ENCODE measurements at places on chromosomes 11 and 22.

GRCh38 chr11:72821221-72821919 lies 7.2 kb downstream of the ATG16L2 start:
- DNase-seq, result no peak

- peak; percentile 61 for DNase-seq
Measured at GRCh38 chr22:19766511-19767426, 6.2 kb downstream of the TBX1 start.

- peak; percentile 76 for DNase-seq
Measured at GRCh38 chr22:50314455-50315288, 7.2 kb upstream of the PLXNB2 start.

DNA sequence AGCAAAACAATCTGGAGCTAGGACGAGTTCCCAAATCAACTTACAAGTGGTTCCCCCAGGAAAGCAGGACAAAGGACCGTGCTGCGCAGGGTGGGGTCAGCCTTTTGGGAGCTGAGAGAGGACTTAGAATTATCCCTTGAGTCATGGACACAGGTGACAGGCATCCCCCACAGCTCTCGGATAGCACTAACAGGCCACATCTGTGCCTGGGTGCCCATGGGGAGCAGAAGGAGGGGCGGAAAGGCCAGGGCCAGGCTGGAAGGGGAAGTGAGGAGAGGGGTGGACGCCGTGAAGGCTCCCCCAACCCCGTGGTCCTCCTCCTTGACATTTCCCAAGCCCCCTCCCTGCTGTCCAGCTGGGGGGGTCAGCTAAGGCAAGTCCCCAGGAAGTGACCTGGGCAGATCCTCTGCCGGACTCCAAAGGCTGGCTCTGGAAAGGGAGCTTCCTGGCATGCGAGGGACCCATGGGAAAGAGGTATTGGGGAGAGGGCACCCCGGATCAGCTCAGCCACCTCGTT lies 31.6 kb upstream of the A4GALT start:
- no peak for DNase-seq

- no peak for DNase-seq
Measured at GRCh38 chr11:61000426-61000825, 28.9 kb downstream of the CD6 start.

- DNase-seq, result no peak
Measured at GRCh38 chr11:69136471-69136870, 19.3 kb upstream of the SMIM38 start.

DNA sequence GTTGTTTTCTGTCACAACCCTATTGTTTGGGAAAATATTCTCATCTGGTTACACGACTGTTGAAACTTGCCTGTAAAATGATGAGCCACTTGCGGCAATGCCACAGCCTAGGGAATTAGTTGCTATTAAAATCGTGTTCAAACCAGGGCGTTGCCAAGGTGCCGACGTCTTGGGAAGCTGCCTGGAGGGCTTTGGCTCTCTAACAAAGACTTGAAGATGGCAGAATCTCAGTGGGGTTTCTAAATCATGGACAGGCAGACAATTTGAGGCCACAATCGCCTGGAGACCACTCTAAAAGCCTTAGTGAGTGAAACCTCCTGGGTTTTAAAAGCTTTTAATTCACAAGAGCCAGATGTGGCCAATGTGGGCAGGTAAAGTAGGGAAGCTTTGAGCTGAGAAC lies 117.2 kb upstream of the BMAL1 start:
- DNase-seq, result no peak

GRCh38 chr11:33753304-33753967 lies 17.2 kb upstream of the CD59 start:
- DNase-seq, result peak; percentile 48

- no peak for DNase-seq
Measured at GRCh38 chr11:44329472-44330230, 19.7 kb upstream of the ALX4 start.

DNA sequence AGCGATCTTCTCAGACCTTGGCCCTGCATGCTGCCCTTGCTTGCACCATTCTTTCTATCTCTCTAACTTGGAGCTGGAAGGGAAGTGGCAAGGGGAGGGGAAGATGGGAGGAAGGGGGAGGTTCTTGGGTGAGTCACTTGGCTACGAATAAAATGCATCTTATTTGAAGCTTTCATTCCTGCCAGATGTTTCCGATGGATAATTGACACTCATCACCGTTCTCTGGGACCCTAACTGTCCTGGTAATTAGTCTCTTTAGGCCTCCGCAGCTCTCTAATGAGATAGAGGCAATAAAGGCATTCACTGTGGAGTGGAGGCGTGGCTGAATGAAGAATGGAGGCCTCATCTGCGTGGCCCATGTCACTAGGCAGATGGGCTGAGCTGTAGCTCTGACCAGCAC lies 960.1 kb downstream of the NTM start:
- DNase-seq, result no peak

DNA sequence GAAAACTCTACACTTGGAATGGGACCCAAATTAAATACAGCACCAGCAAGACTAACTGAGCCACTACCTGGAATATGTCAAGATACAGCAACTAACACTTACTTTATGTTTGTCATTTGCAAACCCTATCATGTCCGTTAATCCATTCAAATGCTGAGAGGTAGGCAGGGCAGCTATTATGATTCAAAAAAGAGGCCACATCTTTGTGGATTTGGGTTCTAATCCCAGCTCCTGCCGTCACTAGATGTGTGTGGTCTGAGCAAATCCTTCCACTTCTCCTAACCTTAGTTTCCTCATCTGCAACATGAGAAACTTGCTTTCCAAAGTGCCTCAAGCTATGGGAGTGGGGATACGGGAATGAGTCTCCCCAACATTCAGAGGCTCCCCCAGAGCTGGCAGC lies 24.2 kb downstream of the FLI1 start:
- DNase-seq, result no peak

DNA sequence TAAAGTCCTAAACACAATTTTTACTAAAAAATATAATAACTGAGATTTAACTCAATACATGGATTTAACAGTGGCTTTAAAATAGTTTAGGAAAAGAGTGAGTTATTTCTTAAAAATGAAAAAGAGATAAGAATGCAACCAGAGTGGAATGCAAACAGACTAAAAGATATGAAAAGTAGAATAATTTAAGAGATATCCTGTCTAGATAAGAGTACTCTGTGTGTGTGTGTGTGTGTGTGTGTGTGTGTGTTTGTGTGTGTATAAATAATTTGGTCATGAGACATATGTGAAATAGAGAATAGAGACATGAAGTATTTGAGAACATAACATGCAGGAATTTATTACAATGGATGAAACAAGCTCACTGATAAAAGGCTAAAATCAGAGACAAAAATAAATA lies 986.9 kb upstream of the CHORDC1 start:
- DNase-seq, result no peak

- DNase-seq, result no peak
Measured at GRCh38 chr11:118005224-118006152, 19.3 kb downstream of the IL10RA start.

DNA sequence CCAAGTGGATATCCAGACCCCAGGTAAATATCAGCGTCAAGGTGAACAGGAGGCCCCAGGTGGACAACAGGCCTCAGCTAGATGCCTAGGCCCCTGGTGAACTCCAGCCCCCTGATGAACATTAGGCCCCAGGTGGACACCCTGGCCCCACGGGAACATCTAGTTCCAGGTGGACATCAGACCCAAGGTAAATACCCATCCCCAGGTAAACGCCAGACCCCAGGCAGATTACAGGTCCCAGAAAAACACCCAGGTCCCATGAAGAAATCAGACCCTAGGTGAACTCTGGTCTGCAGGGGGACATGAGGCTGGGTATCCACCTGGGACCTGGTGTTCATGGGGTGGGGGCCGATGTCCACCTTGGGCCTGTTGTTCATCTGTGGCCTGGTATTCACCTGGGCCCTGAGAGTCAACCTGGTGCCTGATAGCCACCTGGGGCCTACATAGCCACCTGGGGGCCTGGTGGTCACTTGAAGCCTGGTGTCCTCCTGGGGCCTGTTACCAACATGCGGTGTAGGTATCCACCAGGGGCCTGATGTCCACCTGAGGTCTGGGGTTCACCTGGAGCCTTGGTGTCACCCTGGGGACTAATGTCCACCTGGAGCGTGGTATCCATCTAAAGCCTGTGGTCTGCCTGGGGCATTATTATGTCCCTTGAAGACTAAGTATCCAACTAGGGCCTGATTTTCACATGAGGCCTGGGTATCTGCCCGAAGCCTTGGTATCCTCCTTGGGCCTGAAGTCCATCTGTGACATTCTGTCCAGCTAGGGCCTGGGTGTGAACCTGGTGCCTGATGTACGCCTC lies 56.8 kb upstream of the SEPTIN5 start:
- no peak for DNase-seq

DNA sequence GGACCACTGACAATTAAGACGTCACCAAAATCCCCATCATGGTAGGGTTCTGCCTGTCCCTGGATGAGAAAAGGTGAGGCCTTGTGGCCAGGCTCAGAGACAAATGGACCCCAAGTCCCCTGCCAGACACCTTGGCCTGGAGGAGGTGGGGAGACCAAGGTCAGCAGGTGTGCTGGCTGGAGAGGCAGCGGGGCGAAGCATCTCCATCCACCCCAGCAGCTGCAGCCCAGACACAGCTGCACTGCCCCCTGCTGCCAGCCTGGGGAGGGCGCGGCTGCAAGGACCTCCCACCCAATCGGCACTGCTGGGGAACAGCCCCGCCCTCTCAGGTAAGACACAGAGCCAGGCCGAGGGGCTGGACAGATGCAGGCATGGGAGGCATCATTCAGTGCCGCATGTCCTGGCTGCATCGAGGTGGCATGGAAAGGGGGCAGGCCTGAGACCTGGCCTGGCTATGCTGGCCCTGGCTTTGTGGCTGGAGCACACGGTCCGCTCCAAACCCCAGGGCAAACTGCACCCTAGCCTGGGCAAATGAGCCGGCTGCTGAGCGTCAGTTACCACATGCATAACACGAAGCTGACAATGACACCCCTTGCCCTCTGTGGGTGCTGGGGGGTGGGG lies 12.2 kb upstream of the MFNG start:
- peak; percentile 58 for DNase-seq

- DNase-seq, result peak; percentile 42
Measured at GRCh38 chr22:50027639-50028537, 15.3 kb upstream of the IL17REL start.

DNA sequence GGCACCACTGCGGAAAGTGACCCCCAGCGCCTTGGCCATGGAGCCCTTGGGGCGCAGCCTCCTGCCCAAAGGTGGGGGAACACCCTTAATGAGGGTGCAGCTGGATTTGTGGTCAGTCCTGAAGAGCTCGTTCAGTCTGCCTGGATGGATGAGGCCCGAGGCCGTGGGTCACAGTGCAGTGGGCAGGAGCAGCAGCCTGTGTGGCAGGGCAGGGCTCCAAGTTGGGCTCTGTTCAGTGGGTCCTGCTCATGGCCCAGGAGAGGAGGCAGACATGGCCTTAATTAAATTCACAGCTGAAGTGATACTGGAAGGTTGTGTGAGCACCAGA lies 33.3 kb downstream of the FAM83F start:
- no peak for DNase-seq

GRCh38 chr11:29087200-29087812 lies 929.5 kb downstream of the KCNA4 start:
- DNase-seq, result no peak

- DNase-seq, result no peak
Measured at GRCh38 chr11:11615086-11615485, 6.7 kb downstream of the GALNT18 start.

- DNase-seq, result no peak
Measured at GRCh38 chr11:68354148-68354872, 41.9 kb downstream of the LRP5 start.

GRCh38 chr11:96072592-96072991 lies 148.7 kb upstream of the MTMR2 start:
- DNase-seq, result no peak

DNA sequence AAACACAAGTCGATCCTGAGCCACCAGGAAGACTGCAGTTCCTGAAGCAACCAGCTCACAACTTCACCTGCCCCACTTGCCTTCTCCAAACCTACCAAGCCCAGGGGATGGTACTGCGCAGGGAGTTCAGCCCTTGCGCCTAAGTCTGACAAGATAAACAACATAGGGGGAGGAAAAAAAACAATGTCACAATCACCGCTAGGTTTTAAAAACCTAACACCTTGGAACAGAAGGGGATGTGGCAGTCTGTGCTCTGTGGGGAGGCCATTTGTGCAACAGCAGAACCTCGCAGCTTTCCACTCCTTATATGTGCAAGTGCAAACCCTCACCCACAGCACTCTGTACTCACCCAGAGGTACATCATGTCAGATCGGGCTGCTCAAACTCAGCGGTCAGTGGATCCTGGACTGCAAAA lies 134.2 kb downstream of the RBFOX2 start:
- no peak for DNase-seq

DNA sequence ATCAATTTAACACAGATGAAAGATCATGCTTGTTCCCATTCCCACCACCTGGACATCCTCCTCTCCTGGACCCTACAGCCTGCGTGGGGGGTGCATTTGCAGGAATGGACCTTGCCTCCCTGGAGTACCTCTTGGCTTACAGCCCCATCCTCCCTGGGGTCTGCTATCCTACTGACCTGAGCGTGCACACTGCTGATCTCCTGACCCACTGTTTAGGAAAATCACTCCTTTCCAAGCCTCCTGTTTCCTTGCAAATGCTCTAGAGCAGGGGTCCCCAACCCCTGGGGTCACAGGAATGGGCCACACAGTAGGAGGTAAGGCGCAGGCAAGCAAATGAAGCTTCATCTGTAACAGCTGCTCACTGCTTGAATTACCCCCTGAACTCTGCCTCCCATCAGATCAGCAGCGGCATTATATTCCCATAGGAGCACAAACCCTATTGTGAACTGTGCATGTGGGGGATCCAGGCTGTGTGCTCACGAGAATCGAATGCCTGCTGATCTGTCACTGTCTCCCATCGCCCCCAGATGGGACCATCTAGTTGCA lies 88.2 kb upstream of the SEPTIN5 start:
- DNase-seq, result no peak

DNA sequence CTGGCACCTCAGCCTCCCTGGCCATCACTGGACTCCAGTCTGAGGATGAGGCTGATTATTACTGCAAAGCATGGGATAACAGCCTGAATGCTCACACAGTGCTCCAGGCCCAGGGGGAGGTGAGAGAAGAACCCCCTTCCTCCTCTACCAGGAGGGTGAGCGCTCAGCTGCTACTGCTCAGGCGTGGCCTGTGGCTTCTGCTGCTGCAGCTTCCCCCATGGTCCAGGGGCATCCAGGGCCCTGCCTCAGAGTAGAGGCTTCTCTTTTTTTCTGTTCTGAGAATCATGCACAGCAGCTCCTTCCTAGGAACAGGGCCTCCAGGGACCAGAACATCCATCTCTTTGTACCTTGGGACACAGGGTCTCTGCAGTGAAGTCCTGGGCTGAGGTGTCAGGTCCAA lies 83.1 kb downstream of the VPREB1 start:
- DNase-seq, result no peak

GRCh38 chr22:29830585-29830984 lies 7.5 kb downstream of the ASCC2 start:
- no peak for DNase-seq

All from activated CD4-positive, alpha-beta T cell treated with anti-CD3 and anti-CD28 coated beads, Interleukin-2, Interleukin-4, amounts not matched to agents 100 ng/mL and 50 ng/mL, durations not matched to agents 16 hours and 8 hours (primary cell).